ENCODE measurements at places on chromosomes 3 and 15.
A peak's percentile ranks its signal among the peaks of the same experiment; 100 is the strongest.

GRCh38 chr3:3783210-3783609, 16.0 kb upstream of the LRRN1 start:
- DNase-seq = no peak

GRCh38 chr3:129933471-129933870, 40.0 kb upstream of the TMCC1 start:
- DNase-seq = no peak

DNA sequence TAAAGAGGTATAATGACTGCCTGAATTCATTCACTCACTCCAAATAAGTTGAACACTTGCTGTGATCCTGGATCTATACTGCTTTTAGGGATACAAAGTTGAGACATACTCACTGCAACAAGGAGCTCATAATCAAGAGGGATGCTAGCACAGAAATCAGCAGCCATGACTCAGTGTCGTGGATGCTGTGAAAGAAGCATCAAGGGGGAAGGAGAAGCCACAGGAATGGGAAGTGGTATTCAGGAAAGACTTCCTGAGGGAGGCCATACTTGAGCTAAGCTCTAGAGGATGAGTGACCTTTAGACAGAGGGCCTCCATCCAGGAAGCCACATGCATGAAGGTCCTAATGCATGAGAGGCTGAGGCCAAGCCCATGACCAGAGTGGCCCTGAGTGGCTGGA, 245.7 kb upstream of the RORA start:
- DNase-seq = no peak

GRCh38 chr15:41893422-41894250, at the start of gene SPTBN5:
Gene SPTBN5 (minus strand): TSS chr15:41894053. CDS start chr15:41893497, 556 bp downstream.
- no peak for DNase-seq

DNA sequence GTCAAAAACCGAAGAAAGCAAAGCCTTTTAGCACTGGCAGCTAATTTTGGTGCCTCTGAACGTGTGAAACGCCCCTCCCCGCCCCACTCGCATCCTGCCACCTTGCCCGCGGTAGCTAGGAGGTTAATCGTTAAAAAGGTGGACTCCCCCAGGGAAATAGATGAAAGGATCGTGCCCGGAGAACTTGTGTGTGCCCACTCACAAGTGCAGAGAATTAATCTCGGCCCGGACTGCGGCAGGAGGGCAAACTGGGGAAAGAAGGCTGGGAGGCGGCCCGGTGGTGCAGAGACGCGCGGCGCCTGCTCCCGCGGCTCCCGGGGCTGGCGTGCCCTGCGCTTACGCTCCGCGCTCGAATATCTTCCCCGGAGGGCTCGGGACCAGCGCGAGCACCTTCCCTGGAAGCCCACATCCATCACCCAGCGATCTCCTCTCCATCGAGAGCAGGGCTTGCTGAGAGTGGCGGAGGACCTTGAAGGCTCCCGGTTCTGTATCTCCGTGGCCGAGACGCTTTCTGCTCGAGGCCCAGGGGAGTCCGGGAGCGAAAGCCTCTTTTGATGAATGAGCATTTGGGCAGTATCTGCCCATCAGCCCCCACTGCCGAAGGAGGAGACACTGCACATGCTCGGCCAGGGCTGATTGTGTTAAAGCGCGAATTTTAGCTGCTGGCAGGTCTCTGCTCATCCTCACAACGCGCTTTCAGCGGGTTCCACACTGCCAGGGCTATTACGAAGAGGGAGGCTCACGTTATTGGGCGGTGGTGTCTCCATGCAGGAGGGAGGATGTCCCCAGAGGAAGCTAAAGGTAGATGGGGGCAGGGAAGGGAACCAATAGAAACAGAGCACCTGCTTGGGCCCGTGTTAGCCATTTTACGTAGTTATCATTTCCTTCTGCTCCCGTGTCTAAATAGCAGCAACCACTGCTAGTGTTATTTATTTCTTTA, 1.3 kb upstream of the SPTSSB start:
- peak; percentile 67 for DNase-seq

- DNase-seq = no peak
Observed at GRCh38 chr3:105402287-105402801, 35.6 kb downstream of the ALCAM start.

DNA sequence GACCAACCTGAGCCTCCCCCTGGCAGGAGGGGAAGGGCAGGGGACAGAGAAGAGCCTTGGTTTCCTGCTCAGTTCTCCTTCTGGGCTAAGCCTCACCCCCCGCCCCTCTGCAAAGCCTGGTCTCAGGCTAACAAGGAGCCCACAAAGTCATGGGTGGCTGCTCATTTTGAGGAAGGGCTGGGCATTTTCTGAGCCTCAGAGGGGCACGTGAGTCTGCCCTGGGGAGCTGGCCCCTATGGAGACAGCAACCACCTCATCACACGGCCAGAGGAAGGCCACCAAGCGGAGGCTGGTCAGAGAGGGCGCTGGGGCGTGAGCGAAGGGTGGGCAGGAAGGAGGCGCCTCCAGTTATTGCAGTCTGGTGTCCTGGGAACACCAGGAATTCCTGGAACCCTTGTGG, 18.7 kb downstream of the ABTB1 start:
- DNase-seq = no peak

- DNase-seq = no peak
Observed at GRCh38 chr3:23550402-23550801, 255.4 kb upstream of the UBE2E1 start.

DNA sequence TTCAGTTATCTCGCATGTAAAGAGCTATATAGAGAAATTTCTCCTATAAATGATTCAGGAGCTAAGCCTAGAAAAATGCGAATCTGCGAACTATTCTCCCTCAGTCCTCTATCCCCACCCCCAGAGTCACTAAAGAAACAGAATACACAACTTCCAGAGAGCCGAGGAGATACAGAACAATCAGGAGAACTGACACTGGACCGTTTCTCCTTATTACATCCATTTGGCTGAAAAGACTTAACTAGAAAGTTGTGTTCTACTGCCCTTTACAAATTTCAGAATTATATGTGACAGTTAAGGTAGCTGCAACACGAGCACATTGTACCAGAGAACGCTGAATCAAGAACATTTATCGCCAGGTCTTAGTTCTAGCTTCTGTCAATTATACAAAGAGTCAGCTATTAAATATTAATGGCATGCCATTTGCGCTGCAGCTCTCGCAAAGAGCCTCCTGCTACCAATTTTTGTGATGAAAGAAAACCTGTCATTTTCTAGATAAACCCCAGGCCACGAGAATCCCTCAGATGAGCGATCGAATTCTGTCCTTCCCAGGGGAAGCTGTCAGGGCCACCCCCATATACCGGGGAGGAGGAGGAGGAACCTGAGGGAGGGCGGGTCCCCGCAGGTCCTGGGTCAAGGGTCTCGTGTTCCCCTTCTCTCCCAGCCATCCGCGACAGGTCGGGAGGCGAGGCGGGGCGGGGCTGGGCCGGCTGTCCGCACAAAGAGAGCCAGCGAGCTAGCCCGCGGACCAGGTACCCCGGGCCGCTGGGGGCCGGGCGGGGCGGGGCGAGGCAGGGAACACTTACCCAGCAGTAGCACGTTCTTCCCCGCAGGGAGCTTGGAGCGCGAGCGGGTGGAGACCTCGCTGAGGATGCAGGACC, 878 bp downstream of the DYNC1LI1 start:
- DNase-seq = peak; percentile 58

GRCh38 chr15:95929232-95929846, 401.2 kb upstream of the NR2F2 start:
- DNase-seq = no peak

- no peak for DNase-seq
Observed at GRCh38 chr15:76340198-76340802, 3.7 kb downstream of the ISL2 start.

DNA sequence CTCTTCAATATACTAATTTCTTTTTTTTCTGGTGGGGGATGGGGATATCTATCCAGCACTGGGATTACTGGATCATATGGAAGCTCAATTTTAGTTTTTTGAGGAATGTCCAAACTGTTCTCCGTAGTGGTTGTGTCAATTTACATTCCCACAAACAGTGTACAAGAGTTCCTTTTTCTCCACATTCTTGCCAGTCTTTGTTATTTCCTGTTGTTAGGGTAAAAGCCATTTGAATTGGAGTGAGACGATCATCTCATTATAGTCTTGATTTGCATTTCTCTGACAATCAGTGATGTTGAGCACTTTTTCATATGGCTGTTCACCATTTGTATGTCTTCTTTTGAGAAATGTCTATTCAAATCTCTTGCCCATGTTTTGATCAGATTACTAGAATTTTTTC, 12.8 kb upstream of the WDR49 start:
- no peak for DNase-seq

DNA sequence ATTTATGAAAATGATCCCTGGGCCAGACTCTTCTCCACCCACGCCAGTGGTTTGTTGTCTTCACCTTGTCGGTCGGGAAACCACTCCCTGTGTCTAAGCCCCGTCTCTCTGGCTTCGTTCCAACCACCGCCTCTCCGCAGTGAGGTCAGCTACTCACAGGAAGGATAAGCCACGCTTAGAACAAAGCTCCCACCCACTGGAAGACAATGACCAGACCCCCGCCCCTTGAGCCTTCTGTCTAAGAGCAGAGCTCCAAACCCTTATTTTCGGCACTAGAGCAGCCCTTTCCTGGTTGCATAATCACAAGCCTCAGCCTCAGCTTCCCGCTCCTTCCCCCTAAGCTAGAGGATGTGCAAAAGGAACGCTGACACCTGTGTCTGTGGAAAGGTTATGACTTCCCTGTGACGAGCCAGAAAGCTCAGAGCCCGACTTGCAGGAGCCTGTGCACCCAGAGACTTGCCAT, 114.9 kb upstream of the MEF2A start:
- peak; percentile 43 for DNase-seq

DNA sequence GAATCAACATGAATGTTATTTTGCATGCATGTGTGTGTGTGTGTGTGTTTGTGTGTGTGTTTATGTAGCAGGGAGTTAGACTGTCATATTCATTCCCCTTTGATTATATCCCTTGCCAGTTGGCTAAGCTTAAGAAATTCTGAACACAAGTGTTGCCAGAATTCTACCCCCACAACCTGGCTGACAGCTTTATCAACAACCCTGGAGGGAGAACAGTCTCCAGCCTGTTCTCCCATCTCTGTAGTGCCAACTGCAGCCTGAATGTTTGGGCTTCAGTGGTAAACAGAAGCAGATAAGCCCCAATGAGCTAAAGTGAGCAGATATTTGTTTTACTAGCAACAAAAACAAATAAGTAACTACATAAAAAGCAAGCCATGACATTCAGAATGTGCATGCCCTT, 162.6 kb upstream of the ABI3BP start:
- no peak for DNase-seq

DNA sequence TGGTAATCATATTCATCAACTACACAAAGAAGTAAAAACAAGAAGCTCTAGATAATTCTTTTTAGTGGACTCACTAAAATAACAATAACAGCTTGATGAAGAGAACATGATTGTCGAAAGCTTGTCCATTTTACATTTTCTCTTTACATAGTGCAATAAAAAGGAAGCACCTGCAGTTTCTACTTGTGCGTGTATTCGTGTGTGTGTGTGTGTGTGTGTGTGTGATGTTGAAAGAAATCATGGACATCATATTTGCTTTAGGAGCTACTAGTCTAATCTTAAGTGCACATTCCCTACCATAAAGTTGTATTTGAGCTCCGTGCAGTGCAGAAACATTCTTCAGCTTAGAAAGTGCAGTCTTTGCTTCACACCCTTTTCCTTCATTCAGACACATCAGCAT, 288.8 kb downstream of the ZBTB20 start:
- no peak for DNase-seq

- no peak for DNase-seq
Observed at GRCh38 chr15:43439268-43439667, 53.7 kb downstream of the TP53BP1 start.

DNA sequence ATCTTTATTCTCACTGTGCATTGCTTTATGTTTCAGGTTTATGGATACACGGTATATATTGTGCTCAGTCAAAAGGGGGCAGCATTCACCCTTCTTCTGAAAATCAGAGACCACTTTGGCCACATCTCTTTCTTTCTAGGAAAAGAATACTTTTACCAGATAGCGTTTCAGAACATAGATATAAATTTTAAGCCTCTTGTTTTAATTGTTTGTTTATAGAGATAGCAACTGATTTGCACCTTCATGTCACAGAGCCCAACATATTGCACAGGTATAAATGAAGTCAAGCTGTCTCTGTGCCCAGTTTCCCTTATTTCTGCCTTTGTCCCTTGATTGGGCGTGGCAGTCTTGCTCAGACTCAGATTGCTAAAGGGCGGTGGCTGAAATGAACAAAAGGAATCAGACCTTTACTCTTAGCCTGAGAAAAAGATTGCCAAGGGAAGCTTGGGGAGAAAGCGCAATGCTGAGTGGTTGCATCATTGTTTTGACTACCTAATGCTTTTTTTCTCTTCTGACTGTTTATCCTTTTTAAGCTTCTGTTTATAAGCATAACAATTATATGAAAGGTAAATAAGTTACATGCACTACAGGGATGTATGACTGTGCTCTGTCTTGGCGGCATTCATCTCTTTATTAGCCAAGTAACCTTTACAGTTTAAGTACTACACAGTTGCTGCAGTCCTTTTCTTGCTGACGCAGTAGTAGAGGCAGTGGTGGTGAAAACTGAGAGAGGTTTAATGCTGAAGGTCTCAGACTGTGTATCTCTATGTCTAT, 70.8 kb upstream of the ZBTB20 start:
- DNase-seq = peak; percentile 22

DNA sequence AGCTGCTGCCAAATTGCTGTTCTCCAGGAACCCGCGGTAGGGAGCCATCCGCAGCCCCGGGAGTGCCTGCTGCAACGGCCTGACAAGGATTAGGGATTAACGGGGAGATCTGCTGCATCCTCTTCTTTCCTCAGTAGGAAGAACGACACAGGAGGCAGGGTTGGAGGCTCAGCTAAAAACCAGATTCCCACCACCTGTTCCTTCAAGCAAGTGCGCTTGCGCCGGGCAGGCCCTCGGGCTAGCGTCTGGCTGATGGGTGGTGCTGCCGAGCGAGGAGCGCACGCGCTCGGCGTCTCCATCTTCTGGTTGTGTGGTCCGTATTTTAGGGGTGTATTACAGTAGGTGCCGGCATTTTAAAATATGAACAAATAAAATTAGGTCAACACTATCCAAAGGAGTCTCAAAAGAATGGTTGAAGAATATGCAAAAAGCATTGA, 25.4 kb upstream of the SLC25A26 start:
- DNase-seq = peak; percentile 72

GRCh38 chr15:64351265-64351664, 4.7 kb downstream of the CSNK1G1 start:
- no peak for DNase-seq

- DNase-seq = no peak
Observed at GRCh38 chr3:138271189-138271794, 58.4 kb downstream of the NME9 start.

DNA sequence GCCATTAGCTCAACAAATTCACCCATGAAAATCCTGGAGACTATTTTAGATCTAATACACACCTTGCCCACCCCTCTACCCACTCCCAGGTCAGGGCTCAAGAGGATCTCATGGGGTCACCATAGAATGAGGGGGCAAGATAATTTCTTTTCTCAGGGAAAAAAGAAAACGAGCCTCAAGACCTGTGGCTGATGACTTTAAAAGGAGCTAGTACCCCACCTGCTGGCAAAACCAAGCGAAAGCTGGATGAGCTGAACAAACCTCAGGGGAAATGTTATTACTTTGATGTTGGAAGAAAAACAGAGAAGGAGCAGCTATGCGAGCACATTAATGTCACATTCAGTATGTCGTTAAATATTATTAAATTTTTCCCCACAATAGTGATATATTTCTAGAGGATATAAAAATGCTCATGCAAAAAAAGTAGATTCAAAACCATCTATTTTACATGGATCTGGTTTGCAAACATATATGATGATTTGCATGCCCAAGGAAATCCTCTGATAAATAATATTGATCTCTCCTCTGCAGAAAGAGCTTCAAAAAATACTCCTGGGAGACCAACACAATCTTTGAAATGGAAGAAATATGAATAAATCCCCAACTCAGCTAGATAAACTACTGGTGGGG, 37.7 kb downstream of the PLD1 start:
- peak; percentile 70 for DNase-seq

- DNase-seq = no peak
Observed at GRCh38 chr3:149638228-149639092, 19.4 kb downstream of the WWTR1 start.

All from putamen (tissue), 1 donor.